ENCODE measurements at places on chromosomes 1 and 21. TPM values are rescaled to one million over a fixed set of nuclear protein-coding genes. Genes with fewer than 3 reads are reported as not detected.

Gene CNKSR1
- 0.32 TPM for total RNA-seq

Gene FAM151A
- total RNA-seq: 0.14 TPM

Gene ADAMTS4
- total RNA-seq: not detected

Gene RBM11
- not detected for total RNA-seq

Gene BRINP3
- total RNA-seq: not detected

Gene RPE65
- total RNA-seq: not detected

Gene MAP10
- total RNA-seq: 1.2 TPM

Gene GPATCH4
- total RNA-seq: 88.6 TPM

Gene HFM1
- total RNA-seq: not detected

Gene RABGAP1L
- total RNA-seq: 6.2 TPM

Gene DIO1
- not detected for total RNA-seq

Gene LIN28A
- not detected for total RNA-seq

Gene LCE1E
- total RNA-seq: not detected

Gene S100A2
- 36.3 TPM for total RNA-seq

Gene PCP4
- total RNA-seq: not detected

Gene JUN
- 28.2 TPM for total RNA-seq

Gene RNU1-2
- not detected for total RNA-seq

Gene CHI3L2
- 0.79 TPM for total RNA-seq

Gene COL9A2
- 0.17 TPM for total RNA-seq

Measured in A549 treated with GW870086 at 1 μM for 4 hours (cell line).